ENCODE measurements at places on chromosomes 7 and 10.

- DNase-seq, result no peak
Measured at GRCh38 chr7:48296966-48297365, 125.7 kb downstream of the ABCA13 start.

- no peak for DNase-seq
Measured at GRCh38 chr7:30226614-30227268, 57.7 kb upstream of the ZNRF2 start.

DNA sequence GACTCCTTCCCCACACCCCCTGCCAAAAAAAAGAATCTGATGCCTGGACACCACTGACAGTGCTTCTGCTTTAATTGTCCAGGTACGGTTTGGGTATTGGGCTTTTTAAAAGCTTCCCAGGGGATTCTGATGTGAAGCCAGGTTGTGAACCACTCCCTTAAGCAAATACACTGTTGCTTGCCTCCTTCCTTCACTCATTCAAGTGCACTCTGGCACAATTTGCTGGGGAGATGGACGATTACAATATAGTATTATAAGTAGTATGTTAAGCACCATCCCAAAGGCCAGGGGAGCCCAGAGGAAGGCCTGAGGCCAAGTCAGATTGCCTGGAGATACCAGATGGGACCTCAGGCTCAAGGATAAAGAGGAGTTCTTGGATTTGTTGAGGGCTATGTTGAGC is 12.3 kb upstream of the ZNRF2 start:
- DNase-seq, result no peak

GRCh38 chr7:23759671-23760391 is 49.8 kb downstream of the STK31 start:
- no peak for DNase-seq

- no peak for DNase-seq
Measured at GRCh38 chr7:100122568-100122967, 3.1 kb downstream of the CNPY4 start.

DNA sequence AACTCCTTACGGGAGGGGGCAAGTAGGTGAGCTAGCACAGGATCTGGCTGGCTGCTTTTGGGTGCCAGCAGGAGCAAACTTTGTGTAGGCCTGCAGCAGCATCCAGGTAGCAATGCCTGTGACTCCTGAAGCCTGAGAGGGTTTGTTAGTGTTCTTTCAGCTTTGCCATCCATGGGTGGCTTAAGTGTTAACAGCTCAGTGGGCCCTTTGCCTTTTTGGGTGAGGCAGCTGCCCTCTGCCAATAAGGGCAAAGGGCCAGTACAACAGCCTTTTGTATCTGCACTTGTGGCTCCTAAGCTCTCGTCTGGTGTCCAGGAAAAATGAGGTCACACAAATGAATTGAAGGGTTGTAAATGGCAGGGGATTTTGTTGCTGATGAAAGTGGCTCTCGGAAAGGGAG is 359.0 kb upstream of the CHRM2 start:
- no peak for DNase-seq

DNA sequence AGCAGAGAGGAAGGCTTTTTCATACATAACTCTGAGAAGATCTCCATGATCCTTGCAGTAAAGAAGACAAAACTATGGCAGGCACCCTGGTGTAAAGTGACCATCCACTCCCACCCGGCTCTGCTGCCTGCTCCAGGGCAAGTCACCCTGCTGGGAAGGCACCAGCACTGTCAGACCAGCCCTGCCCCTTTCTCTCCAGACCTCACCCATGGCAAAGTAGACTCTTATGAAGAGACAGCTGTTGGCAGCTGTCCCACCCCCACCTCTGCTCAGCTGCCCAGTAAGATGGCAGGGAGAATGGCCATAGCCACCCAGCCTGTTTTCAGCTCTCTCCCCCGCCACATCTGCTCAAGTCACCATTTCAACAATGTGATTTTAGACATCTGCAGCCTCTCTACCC is 8.6 kb upstream of the ZMIZ2 start:
- DNase-seq, result no peak

GRCh38 chr7:44315301-44315903 is 10.0 kb downstream of the CAMK2B start:
- no peak for DNase-seq

DNA sequence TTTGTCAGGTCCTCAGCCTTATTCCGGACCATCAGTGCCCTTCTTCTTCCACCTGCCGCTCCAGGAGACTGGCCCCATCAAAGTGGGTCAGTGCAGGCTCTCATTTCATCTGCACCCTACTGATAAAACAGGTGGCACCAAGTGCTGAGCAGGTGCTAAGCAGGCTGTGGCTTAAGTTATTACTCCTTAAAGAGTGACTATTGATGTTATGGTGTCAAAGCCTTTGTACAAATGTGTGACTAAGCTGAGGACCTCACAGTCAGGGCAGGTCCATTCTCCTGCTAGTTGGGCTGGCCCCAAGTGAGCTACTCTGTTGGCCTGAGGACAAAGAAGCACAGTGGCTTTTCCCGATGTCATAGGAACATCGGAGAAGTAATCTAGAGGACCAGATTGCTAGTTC is 11.2 kb upstream of the CALD1 start:
- DNase-seq, result no peak

All from activated CD8-positive, alpha-beta memory T cell treated with anti-CD3 and anti-CD28 coated beads for 1 hour (primary cell).